Cortex of kidney (tissue), 1 donor: ENCODE measurements at places on chromosomes 4 and X.

DNA sequence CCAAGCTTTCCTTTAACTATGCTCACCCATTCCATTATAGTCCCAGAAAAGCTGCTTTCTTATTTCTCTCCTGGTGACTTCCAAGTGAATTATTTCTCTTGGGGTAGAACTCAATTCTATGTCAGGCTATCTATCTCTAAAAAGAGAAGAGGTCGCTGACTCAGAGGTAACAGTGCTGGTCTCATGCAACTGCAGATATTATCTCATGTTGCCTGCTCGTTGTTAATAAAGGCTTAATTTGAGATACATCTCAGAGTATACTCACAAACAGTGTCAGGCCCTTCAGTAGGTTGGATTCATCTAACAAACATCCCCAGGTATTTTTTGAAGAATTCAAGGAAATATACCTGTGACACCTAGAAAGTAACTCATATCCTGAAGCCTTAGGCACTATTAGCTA is 2.7 kb downstream of the TMEM154 start:
- DNase-seq = no peak

GRCh38 chr4:57083090-57083489 is 27.1 kb downstream of the IGFBP7 start:
- no peak for DNase-seq

DNA sequence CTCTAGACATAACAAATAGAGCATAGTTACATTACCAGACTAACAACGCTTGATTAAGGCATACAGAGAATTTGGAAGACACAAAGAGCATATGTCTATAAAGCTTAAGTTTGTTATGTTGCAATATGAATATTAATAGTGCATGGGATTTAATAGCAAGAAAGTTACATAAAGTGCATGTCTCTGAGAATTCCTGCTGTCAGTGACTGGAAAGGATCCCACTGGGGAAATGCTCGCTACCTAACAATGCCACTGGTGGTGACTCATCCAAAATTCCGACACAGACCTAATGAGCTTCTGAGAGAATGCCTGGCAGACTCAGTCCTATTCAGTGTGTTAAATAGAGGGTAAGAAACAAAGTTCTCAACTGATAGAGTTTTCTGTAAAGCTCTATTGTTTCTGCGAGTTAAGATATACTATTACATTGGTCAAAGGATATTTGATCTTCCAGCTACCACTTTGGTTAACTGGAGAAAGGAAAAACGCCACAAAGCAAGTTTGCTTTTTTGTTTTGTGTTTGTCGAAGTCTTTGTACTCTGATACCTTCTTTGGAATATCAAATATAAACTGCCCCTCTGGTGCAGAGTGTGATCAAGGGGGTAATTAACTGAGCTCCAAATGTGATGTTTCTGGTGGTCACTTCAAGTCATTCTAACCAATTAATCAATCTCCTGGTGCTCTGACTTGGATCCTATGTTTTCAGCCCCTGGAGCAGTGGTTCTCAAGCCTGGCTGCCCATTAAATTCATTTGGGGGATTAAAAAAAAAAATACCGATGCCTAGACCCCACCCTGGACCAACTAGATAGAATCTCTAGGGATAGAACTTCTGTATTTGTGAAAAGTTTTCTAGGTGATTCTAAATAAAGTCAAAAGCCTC is 107.9 kb downstream of the PALLD start:
- DNase-seq = no peak

DNA sequence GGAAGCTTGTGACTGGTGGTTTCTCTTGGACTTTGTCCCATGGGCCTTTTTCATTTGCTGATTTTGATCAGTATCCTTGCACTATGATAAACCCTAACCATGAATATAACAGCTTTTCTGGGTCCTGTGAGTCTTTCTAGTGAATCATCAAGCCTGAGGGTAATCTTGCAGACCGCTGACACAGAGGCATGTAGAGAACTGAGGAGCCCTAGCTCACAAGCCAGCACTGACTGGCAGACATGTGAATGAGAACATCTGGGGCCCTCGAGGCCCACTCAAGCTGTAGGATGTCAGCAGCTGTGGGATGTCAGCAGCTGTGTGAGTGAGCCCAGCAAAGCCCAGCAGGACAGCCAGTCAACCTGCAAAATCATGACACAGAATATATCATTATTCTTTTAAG is 36.7 kb downstream of the HMGB3 start:
- no peak for DNase-seq

DNA sequence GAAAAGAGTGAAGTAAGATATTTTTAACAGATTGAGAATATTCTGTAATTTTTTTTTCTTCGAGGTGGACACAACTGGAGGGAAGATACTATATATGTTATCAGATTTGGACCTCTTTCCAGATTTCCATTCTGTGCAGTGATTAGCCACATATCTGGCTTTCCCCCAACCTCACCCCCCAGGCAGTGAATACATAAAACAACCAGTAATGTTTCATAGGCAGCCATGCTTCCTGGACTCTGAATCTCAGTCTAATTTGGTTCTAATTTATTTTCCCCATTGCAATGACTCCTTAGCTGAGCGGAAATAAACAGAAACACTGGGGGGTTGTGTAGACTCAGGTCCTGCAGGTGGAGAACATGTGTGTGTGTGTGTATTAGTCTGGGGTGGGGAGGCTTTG is 226.5 kb downstream of the FBXW7 start:
- DNase-seq = no peak

DNA sequence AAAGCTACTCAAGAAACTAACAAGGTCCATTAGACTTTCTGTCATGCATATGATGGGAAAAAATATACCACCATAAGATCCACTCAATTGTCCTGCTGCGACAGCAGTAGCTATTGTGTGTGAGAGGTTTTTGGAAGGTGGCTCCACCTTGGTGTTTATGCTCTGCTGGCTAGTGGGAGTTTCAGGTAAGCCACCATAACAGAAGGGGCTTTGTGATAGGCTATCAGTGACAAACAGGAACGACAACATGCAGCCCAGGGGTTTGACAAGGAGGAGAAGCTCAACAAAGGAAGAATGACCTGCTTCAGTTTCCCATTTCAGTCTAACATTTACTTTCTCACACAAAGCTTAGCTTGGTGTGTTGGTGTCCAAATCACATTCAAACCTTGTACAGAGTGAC is 182.6 kb downstream of the ATOH1 start:
- no peak for DNase-seq

DNA sequence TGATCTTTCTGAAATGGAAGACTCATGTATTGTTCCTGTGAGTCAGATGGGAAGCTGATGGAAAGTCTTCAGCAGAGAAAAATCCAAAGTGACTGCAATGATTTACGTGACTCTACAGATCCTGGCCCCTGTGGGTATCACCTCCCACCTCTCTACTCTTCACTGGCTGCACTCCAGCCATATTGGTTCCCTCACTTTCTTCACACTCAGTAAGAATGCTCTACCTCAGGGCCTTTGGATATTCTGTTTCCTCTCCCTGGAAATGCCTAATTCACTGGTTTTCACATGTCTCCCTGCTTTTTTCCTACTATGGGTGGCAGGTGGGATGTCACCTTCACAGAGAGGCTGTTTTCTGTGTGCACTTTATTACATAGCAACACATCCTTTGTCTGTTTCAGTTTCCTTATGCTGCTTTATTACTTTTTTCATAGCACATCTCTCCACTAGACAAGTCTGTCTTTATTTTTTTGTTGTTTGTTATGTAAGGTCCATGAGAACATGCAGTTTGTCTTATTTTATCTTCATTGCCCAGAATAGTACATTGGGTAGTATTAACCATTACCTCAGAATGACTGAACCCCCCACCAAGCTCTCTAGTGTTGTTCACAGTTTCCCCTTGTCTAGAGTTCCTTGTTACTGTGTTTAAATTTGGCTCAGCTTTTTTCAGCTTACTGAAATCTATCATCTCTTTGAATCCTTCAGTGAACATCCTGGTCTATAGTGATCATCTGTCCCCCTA is 57.6 kb upstream of the CLNK start:
- no peak for DNase-seq

DNA sequence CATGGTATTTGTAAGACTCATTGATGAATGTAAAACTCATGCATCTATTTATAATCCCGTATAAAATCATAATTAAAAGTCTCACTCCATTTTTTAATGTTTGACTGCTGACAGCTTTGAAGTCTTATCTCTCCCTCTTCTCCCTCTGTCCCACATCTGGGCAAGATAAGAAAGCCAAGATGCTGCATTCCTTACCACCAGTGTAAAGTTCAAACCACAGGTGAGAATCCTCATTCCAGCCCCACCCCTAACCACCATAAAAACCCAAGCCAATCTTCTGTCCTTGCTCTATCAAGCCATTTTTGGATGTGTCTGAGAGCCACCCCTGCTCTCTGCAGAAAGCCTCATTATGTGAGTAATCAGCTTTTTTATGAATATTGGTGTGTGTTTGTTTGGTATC is 59.3 kb upstream of the MAGED1 start:
- no peak for DNase-seq

DNA sequence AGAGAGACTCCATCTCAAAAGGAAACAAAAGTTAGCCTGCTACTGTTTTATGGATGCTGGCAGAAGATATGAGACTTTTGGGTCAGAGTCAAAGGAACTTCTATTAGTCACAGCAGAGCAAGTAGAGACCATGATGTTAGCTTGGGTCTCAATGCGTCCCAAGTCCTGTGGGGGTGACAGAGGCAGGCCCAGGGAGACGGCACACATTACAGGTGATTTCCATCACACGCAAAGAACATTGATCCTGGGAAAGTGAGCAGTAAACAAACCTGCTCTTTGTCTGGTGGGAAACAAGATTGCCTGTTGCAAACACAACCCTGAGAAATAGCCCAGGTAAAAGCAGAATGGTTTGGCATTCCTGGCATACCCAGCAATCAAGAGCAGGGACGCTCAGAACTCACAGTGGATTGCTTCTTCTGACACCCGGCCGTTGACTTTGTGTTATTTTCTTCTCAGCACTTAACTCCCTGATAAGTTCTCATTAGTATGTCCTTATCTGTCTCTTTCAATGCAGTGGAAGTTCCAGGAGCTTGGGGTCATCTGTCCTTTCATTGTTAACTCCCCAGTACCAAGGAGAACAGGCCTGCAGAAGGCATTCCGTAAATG is 51.2 kb upstream of the LGI2 start:
- DNase-seq = no peak
